Activated gamma-delta T cell treated with anti-CD3 and anti-CD28 coated beads, Interleukin-2, amount 50 U/mL, for 16 hours (primary cell): ENCODE measurements at places on chromosomes 7 and 10.

DNA sequence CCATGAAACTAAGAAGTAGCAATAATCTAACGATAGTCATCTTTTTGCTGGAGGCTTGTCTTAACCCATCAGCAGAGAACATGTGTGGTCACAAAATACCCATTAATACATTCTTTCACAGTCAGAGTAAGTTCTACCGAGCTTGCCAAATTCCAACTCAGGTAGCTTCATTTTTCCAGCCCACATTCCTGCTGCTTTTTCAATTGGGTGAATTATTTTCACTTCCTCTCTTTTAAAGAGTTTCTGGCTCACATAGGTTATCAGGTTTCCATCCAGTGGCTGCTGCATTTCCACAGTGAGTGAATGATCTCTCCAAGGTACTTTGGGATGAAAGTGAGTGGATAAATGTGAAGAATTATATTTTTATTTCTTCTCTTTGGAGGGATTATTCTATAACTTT is 233.1 kb downstream of the SEMA3E start:
- DNase-seq: no peak

GRCh38 chr7:6589829-6590644 is at the start of gene INTS15:
INTS15 (plus strand) TSS chr7:6590021; CDS start chr7:6590284, 263 bp downstream.
- peak; percentile 72 for DNase-seq

DNA sequence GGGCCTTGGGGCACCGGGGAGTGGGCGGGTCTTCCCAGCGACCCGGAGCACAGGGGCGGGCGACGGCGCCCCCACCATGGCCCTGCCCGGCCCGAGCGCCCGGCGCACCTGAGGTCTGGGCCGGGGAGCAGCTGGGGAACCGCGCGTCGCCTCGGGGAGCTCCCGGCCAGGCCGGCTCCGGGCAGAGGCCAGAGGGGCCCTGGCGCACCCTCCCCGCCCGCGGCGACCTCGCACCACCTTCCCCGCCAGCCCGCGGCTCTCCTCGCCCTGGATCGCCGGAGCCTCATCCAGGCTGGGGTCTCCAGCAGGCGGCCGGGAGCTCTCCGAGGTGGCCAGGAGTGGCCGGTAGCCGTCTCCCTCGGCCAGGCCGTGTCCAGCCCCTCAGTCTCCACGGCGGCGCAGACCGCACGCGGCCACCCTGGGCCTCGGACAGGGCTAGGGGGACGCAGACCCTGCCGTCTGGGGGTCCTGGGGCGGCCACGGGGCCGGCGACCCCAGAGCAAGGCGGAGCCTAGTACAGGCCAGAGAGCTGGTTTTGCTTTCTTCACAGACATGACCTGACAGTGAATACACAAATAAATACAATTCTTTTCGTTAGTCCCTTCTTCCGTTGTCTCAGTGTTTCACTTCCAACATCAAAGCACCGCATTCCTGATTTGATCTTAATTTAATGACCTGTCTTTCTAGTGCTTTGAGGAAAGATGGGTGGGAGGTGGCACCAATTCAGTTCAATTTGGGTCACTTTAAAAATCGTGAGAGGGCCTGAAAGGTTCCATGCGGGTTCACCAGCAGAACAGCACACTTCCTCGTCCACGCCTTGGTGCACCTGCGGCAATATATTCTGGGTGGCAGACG is 356.9 kb downstream of the DNAJB6 start:
- no peak for DNase-seq

GRCh38 chr10:34938399-34938670 is 123.2 kb upstream of the PARD3 start:
- DNase-seq: no peak

GRCh38 chr10:13270877-13271551 is 28.9 kb downstream of the PHYH start:
- DNase-seq: no peak

DNA sequence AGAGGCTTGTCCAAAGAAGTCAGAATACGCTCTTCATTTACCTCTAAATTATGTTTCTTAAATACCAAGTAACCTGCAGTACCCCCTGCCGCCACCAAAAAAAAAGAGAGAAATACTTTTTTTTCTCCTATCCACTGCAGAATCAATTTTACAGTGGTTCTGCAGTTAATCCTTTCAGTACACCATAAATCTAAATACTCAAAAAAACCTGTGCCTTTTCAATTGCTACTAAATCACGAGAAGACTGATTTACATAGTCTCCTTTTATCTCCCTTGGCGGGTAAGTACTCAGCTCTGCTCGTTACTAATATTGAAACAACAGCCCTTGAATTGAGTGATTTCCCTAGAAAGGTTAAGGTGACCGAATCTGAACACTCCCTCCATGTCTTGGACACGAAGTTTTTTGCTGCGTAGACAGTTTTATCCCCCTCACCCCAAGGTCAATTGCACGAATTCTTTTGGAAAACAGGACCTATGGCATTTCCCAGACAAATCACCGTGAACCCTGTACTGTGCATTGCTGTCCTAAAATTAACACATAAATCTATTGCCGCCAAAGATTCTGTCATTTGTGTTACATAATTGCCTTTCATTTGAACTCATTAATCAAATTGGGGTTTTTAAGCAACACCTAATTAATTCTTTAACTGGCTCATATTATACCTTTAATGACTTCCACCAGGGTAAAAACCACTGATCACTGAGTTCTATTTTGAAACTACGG is 512 bp upstream of the VIM start:
- DNase-seq: no peak

- DNase-seq: no peak
These were observed 61.3 kb downstream of the MICU1 start for GRCh38 chr10:72564596-72564995.

DNA sequence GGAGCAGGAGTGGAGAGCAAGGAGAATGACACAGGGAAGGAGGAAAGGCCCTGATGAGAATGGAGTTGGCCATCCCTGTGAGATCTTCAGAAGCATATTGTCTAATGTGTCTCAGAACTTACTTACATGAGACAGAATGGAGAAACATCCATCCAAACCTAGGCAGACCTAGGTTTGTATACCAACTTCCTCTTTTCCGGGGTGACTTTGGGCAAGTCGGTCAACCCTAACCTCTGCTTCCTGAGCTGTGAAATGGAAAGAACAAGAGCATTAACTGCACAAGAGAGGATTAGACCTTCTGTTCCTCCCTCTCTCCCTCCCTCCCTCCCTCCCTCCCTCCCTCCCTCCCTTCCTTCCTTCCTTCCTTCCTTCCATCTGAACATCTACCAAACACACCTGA is 4.5 kb downstream of the GHRHR start:
- no peak for DNase-seq

- DNase-seq: no peak
These were observed 294.5 kb upstream of the NFE2L3 start for GRCh38 chr7:25857376-25858067.

DNA sequence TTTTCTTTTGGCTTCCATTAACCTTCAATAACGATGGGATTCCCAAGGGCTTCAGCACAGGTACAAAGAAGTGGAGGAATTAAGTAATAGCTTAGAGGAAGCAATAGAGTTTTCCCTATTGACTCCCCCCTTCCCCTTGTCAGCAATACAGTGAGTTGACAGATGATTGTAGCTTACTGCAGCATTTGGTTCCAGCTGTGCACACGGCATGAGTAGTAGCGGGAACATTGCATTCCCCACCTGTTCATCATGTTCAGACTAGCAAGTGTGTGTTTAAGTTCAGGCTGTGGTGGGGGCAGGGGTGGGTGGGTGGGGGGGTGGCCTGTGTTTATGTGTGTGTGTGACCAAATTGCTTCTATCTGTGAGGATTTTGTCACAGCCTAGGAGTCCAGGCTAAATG is 4.6 kb upstream of the ADRA2A start:
- no peak for DNase-seq

GRCh38 chr10:11876324-11876723 is 53.2 kb downstream of the PROSER2 start:
- DNase-seq: no peak

GRCh38 chr7:48028938-48029337 is at the start of gene SUN3:
SUN3 (minus strand) TSS chr7:48029107; CDS start chr7:48028938, 169 bp downstream.
- no peak for DNase-seq

DNA sequence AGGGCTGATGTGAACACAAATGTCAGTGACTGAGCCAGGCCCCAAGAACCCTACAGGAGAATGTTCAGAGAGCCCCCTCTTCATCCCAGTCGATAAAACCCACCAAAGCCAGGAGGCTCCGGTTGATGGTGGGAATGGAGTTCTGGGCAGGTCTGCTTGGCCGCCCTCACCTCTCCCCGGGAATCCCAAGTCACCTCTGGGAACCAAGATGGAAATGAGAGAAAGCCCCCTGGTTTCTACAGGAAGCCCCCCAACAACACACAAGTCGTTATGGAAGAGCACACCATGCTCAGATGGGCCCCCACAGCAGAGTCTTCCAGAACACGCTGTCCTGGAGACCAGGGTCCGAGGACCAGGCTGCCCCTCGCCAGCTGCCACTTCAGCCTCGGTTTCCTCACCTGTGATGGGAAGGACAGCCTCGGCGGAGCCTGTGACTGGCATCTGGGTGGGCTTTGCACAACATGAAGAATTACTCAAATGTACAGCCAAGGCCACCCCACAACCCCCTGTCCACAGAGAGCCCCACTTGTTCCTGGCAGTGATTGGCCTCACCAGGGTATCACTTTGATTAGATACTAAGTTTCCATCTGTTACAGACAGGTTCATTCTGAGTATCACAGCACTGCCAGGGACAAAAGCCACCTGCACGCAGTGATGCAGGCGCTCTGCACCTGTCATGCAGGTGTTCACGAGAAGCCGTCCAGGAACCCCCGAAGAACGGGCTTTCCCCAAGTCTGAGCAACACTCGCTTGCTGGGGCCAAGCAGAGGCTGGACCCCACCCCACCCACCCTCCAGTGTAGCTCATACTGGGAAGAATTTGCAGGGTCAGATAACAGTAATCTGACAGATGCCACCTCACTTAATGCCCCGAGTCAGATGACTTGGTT is 57.6 kb downstream of the MKI67 start:
- DNase-seq: no peak

- no peak for DNase-seq
These were observed 12.7 kb upstream of the SLC18A2 start for GRCh38 chr10:117228210-117228609.

DNA sequence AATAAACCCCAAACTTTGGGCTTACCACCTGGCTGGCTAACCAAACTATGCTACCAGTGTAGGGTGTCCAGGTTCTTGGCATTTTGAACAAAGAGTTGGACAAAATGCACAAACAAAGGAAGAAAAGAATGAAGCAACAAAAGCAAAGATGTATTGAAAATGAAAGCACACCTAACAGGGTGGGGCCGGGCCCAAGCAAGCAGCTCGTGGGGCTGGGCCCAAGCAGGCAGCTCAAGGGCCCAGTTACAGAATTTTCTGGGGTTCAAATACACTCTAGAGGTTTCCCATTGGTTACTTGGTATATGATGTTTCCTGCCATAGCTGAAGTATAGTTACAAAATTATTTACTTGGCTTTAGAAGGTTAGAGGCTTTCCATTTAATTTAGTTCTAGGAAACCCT is 15.7 kb downstream of the ACADSB start:
- DNase-seq: no peak

DNA sequence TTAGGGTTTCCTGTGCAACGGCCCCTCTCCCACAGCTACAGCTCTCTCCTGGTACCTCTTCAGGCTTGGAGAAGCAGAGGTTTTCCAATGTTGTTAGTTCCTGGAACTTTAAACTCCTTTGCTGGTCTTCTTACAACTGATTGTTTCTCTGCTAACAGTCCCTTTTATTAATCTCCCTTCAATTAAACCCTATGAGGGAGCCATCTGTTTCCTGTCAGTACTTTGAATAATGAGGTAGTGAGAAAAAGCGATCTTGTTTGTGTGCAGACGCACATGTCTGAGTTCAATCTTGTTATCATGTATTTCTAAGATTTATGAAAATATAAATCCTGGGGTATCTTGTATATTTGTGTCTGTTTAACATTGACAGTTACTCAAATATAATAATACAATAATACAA is 102.4 kb downstream of the MDFIC start:
- DNase-seq: no peak

- DNase-seq: no peak
These were observed 311.9 kb upstream of the HGF start for GRCh38 chr7:82081644-82082224.

DNA sequence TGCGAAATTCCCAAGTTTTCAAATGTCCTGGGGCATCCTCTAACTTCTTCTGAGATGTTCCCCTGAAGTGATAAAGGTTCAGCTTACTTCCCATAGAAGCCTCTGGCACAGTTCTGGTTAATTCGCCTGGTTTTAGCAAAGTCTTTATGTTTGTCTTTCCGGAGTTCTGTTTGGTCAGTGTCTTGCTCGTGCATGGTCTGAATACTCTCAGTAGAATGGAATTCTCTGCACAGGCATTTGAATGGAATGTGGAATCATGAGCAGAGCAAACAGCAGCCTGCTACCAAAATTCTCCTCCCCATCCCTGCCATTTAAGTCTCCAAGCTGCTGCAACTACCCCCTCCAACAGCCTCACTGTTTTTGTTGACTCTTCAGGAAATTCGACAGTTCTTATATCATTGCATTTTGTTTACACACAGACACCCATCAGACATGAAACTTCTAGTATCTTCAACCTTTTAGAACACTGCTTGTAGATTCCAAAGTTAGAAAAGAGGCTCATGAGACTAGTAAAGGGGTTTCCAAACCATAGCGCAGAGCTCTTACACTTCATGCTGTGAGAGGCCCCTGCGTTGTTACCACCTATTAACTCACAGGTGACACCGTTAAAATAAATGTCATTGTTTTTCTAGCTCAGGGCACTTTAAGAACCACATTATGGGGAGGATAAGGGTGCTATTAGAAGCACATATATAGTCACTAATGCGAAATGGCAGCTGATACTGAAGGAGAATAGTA is 129.7 kb downstream of the PLCE1 start:
- no peak for DNase-seq

DNA sequence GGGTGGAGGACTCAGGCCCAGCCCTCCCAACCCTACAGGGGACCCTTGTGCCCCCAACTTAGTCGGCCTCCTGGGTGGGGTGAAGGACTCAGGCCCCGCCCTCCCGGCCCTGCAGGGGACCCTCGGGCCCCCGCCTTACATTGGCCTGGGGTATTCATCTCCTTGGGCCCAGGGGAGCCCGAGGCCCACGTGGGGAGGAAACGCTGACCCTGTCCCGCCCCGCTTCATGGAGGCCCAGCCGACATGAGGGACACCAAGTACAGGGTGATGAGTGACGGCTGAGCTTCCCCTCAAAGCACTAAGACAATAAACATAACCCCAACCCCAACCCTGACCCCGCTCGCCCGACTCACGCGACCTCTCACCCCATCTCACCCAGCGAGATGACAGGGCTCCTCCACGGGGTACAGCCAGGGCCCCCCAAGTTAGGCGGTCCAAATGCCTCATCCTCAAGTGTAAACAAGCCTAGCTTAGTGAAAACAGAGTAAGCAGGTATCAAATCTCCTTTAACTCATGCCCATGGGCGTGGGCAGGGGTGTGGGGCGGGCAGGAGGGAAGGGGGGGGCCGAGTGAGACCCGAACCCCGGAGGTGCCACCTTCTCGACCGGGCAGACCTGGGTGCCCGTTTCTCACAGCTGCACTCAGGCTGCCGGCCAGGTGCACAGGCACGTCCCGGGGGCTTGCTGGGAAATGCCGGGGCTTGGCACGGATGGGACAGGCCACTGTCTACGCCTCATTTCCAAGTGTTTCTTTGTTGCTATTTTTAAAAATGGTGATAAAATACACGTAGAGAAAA is 8.2 kb downstream of the CYP2W1 start:
- DNase-seq: no peak
